Activated T-cell treated with anti-CD3 and anti-CD28 coated beads for 4 hours (primary cell): ENCODE measurements at places on chromosomes 1 and 21.

DNA sequence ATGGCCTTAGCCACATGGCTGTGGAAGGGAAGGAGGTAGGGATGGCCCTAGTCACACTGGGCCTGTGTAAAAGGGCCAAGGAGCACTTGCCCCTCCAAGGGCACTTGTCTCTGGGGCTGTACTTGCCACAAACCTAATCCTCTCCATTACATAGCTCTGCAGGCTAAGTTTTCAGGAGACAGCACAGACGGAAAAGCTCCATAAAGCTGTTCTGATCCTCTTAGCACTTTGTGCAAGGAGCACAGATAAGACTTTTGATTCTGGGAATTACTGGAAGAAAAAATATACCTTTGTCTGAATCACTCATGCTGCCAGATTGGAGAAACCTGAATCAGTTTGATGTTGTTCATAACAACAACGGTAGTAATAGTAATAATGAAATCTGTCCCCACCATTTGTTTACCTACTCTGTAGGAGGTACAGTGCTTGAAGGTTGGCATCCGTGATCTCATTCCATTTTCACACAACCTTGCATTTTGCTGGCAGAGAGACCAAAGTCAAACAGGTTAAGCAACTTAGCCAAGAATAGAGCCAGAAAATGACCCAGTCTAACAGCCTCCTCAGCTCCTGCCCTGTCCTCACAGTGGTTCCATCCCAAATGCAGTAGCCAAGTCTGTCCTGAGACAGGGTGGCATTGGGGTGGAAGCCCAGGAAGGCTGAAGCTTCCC is 207.1 kb downstream of the ROR1 start:
- DNase-seq, result no peak

DNA sequence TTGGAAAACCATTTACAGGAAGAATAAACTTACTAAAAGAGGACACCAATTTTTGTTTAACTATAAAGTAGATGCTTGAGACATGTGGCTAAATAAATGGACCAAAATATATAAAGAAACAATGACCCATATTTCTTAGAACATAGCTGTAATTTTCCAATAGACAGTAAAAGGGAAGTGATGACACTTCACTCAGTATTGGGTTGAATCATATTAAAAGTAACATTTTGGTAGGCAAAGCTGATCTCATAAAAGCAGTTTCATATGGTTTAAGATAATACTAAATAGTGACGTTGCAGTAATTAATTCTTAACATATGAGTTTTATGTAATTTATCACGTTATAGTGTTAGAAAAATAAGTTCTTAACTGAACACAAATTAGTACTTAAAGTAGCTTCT is 308.9 kb upstream of the RUNX1 start:
- DNase-seq, result no peak

GRCh38 chr1:244628789-244629188 is 24.1 kb upstream of the DESI2 start:
- no peak for DNase-seq

- DNase-seq, result no peak
Measured at GRCh38 chr21:38859852-38860251, 54.1 kb downstream of the ETS2 start.

DNA sequence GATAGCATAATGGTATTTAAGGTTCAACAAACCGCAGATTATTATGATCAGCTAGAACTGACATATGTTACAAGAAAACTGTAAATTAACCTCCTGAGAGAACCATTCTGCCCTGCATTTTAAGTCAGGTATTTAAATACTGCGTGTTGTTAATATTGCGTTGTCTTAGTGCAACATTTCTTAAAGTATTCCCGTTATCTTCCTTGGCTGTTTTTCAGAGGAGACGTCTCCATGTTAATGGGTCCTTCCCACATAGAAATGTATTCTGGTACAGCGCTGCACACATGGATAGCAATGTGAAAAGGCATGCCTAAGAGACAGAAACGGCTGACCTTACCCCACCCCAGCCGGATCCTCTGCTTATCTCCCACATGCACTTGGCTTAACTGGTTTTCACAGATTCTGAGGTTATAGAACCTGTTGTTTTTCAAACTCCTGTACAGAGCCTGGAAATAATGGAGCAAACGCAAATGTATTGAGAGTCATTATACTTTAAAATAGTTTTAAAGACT is 22.8 kb upstream of the DEGS1 start:
- no peak for DNase-seq

- no peak for DNase-seq
Measured at GRCh38 chr1:215056584-215056983, 26.0 kb upstream of the KCNK2 start.

GRCh38 chr1:29444782-29445729 is 208.7 kb downstream of the PTPRU start:
- no peak for DNase-seq

GRCh38 chr1:212630158-212630900 is 21.8 kb downstream of the ATF3 start:
- DNase-seq, result peak; percentile 43

DNA sequence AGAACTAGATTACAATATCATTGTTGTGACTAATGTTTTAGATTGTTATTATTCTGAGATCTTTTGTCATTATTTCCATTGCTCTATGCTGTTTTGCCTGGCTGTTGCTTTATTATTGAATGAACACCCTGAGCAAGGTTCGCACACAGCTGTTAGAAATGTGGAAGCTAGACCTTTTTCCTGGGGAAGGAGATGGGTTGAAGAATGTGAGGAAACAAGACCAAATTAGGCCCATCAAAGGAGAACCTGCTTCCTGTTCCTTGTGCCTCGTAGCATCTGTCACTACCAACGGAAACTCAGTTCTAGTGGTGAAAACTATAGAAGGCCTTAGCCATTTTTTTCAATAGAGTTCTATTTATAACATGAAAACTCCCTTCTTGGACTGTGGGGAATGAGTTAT is 68.7 kb downstream of the RGL1 start:
- no peak for DNase-seq
